Cortex of kidney (tissue), 1 donor: ENCODE measurements at places on chromosomes 12 and 14.

DNA sequence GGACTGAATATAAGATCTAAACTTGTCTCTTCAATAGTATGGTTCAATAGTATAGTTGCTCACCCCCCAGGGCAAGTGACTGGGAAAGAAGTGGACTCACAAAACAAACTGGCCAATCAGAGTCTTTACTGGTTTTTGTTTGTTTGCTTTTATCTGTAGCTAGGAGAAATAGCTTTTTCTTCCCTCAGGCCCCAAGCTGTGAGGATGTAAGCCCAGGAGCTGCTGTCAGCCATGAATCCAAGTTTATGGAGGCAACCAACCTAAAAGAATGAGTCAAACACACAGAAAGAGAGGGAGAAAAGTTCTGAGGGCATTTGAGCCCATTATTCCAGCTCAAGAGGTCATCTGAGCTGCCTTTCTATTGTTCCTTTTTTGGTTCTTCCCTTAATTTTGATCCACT lies 375.3 kb downstream of the BCAT1 start:
- DNase-seq = no peak

DNA sequence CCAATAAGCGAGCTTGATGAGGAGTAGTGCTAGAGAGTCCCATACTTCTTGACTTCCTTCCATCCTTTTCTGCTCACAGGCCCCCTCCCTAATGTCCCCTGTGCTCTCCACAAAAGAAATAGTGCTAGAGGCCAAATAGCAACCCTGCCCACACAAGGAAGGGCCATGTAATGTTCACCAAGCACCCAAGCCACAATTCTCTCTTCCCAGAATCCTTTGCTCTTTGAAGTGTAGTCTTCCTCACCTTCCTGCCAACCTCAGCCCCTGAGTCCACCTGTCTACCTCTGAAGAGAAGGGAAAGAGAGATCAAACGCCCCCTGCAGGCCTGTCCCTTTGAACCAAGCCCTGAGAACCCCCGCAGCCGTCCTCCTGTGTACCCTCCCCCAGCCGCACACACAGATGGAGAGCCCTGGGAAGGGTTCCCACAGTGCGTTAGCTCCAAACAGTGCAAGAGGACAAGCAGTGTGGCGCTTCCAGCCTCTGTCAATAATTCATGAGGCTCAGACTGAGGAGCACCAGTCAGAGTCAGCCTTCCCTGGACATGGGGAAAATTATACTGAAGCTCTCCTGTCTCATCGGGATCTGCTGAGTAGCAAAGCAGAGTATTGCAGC lies 1.9 kb upstream of the DHRS4 start:
- DNase-seq = no peak

- no peak for DNase-seq
Observed at GRCh38 chr14:53350429-53350828, 197.3 kb upstream of the DDHD1 start.

- no peak for DNase-seq
Observed at GRCh38 chr12:6362403-6362802, 13.0 kb downstream of the SCNN1A start.

DNA sequence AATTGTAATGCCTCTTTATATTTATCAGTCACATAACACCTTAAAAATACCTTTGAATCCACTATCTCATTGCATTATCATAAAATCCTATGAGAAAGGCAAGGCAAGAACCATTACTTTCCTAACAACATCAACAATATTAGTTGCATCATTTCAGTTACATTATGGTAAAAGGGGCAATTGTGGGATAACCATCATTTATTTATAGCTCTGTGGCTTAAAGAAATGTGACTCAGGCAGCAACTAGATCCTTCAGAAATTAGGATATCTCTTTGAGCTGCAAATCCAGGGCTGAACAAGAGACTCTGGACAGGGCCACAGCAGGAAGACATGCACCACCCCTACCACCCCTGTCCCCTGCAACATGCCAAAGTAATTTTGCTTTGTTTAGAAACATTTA lies 36.4 kb downstream of the EPS8 start:
- DNase-seq = no peak

DNA sequence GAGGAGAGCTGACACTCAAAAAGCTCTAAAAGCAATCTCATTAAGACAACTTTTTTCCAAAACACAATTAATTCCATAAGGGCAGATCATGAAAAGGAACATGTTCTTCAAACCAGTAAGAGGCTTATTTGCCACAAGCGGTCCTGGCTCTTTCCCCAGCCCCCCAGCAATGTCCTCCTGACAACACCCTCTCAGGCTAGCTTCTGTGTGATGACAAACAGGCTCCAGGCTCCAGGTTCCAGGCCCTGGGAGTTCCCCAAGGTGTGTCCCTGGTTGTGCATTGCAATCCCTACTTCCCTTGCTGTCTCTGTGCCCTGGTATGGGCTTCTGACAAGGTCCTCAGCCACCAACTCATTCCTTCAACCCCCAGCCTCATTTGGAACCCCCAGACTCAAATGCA lies 8.9 kb downstream of the HVCN1 start:
- no peak for DNase-seq

GRCh38 chr12:13223941-13224340 lies 27.4 kb downstream of the EMP1 start:
- no peak for DNase-seq

GRCh38 chr12:46461907-46462640 lies 89.5 kb upstream of the SLC38A2 start:
- DNase-seq = no peak

- no peak for DNase-seq
Observed at GRCh38 chr14:64123241-64123822, 170.8 kb downstream of the ESR2 start.
